ENCODE measurements at places on chromosomes 12 and 14.

- no peak for DNase-seq
Measured at GRCh38 chr12:33586576-33586975, 147.0 kb upstream of the SYT10 start.

GRCh38 chr12:69161829-69162228 lies 77.5 kb upstream of the CPSF6 start:
- DNase-seq = peak; percentile 10

DNA sequence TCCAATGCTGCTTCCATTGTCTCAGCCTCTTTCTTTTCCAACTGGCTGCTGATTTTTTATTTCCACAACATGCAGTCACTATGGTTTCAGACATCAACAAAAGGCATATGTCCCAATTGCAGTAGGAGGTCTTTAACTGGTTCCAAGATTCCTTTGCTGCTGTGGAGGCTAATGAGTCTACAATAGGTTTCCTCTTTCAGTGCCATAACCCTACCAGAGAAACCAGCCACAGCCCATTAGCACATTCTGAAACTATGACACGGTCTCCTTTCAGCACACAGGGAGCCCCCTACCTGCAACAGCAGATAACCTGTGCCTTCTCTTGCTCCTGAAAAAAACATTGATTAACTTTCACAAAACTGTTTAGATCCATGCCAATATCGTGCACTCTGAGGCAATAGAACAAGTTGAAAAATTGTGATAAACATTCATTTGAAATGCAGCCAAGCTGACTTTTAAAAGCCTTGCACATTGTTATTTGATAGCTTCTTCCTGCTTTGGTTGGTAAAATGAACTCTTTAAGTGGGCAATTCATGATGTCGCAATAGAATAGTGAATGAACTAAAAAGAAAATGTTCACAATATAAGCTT lies 32.4 kb downstream of the PLEKHG7 start:
- DNase-seq = peak; percentile 93

GRCh38 chr12:118183155-118183554 lies 47.2 kb downstream of the PEBP1 start:
- DNase-seq = no peak

- peak; percentile 77 for DNase-seq
Measured at GRCh38 chr12:107515446-107515958, 170.1 kb upstream of the PWP1 start.

GRCh38 chr12:116990329-116990728 lies 79.6 kb downstream of the FBXW8 start:
- peak; percentile 22 for DNase-seq

DNA sequence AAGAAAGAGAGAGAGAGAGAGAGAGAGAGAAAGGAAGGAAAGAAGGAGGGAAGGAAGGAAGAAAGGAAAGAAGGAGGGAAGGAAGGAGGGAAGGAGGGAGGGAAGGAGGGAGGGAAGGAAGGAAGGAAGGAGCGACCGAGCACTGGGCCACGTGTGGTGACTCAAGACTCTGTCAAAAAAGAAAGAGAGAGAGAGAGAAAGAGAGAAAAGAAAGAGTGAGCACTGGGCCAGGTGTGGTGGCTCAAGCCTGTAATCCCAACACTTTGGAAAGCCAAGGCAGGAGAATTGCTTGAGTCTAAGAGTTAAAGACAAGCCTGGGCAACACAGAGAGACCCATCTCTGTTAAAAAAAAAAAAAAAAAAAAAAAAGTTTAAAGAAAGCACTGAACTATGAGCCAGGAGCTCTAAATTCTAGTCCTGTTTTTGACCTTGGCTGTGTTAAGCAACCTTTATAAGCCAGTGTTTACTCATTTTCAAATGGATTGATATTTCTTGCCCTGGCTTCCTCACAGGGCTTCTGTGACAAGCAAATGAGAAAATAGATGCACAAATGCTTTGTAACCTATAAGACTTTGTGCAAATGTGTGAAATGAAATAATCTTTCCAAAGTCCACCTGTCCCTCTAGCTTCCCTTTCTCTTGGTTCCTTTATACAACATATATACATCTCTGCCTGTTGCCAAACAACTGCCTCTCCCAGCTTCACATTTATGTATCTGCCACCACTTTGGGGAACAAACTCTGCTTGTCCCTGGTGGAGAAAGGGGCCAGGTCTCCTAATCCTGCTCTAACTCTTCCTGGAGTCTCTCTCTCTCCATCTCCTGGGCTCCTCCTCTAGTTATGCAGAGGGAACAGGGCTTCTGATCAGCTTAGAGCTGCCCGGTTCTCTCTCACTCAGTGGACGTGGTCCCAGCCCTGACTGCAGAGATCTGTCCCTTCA lies 16.1 kb upstream of the PLEKHG6 start:
- no peak for DNase-seq

Measured in EH (cell line).